Endothelial cell (in vitro differentiated cells): ENCODE measurements at places on chromosomes 4 and X.

DNA sequence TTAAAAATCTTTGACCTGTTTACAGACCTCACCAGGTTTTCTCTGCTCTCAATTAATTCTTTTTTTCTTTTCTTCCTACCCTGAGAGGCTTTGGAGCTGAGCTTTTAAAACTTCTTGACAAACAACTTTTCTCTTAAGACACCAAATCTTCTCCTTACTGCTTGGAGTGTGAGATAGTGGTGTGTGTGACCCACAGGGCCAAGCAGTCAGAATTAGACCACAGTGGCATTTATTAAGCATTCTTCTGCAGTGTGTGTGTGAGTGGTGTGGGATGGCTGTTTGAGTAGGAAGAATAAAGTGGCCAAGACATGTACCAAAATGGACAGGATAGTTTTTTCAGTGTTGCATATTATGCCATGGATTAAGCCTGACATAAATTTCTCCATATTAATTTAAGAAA, 665.1 kb downstream of the RAPGEF2 start:
- no peak for DNase-seq

DNA sequence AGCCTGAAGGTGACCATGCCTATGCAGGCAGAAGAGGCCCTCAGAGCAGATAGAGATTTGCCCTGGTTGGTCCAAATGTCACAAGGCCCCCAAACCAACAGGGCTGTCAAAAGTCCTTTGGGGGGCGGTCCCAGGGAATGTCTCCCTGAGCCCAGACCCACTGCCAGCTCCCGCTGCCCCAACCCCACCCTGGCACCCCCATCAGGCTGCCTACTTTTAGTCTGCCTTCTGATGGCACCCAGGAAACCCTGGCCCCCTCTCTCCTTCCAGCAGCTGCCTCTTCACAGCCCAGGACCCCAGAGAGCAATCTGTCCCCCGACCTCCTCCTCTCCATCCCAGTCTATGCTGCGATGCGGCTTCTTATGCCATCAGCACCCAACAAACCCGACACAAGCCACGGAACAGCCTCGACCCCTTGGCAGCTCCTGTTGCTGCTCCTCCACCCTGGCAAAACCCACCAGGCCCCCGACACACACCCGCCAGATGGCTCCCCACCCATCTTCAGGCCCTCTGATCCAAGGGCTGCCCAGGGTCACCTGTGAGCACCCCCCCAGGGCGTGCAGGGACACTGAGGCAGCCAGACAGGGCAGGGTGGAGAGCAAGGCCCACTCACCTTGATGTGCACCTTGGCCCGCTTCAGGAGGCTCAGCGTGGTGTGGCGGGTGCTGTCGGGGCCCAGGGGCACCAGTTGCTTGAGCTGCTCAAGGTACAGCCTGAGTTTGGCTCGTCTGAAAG, 9.9 kb downstream of the MXD4 start:
- no peak for DNase-seq

DNA sequence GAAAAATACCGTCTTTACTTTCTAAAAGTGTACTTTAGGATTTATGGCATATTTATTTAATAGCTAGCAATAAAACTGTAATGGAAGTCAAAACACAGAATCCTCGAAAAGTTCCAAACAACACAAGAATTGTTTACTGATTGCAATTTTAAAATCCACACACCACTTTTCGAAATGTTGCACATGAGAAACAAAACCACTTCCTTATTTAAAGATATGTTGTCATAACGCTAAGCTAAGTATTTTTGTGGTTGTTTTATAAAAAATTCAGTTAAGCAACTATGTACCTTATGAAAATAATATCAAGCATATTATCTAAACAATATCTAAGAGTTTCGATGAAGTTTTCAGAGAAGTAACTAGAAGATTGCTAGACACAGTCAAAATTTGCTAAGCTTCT, 344 bp downstream of the TMPRSS11D start:
- no peak for DNase-seq

- DNase-seq = no peak
These were observed 64.8 kb downstream of the FNIP2 start for GRCh38 chr4:158833602-158834001.

GRCh38 chr4:125043486-125043885, 271.3 kb upstream of the FAT4 start:
- DNase-seq = no peak

DNA sequence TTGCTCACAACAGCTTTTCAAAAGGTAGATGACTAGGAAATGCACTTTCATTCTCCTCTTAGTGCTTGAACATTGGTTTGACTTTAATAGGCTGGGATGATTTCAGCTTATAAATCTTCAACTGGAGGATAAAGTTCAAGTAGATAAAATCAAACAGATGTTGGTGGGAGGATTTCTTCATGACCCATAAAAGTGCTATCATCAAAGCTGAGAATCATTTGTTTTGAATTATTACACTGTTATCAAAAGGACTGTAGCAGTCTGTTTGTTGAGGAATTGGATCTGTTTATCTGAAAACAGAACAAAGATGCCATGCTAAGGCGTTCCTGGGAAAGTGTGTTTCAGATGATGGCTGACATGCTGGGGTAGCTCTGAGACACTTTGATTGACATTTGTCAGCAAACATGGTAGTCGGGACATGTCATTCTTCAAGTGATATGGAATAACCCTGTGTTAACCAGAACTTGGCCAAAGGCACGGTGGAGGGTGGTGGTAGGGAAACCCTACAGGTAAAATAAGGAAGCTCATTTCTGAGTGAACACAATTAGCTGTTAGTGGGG, 304.0 kb upstream of the PITX2 start:
- no peak for DNase-seq

GRCh38 chr4:77931452-77932135, 69.0 kb downstream of the MRPL1 start:
- DNase-seq = no peak

DNA sequence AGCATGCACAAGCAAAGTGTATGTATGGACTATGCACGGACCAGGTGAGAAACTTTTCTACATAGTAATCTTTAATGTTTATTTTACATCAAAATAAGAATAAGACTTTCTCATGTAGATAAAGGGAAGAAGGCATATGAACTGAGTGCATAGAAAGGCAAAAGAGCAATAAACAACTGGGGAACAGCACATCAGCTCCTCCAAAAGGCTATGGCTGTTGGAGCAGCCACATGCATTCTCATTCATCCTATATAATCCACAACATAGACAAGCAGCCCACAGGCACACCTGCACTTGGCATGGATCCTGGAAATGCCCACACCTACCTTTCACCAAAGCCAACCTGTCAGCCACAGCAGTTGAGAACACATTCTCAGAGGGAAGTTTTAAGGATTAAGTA, 586.9 kb upstream of the INTU start:
- no peak for DNase-seq

GRCh38 chr4:89438102-89438831, 130.7 kb upstream of the GPRIN3 start:
- no peak for DNase-seq

DNA sequence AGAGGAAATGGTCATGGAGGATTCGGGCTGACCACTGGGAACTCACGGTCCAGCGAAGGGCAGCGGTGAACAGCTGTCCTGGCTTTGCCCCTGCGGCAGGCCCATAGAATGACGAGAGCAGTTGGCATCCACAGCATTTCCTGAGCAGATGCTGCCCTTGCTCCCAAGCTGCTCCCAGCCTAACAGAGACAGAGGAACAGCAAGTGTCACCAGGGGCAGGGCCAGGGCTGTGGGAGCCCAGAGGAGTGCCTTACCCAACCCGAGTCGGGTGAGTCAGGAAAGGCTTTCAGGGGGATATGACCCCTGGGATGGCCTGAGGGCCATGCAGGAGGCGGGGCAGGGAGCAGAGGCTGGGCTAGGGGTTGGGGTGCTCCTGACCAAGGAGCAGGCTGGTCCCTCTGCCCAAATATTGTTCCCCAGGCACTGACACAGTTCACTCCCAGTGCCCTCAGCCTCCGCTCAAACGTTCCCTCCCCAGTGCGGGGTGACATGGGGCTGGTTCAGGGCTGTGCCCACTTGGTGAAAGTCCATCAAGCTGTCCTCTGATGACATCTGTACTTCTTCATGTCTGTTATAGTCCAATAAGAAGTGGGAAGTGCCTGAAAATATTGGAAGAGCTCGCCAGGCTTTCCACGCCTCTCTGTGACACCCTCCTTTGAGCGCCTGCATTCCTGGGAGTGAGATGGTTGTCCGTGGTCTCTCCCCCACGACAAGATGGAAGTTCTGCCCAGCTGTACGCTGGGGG, 64.7 kb upstream of the GPR78 start:
- no peak for DNase-seq

- DNase-seq = no peak
These were observed 258.8 kb downstream of the GPC3 start for GRCh38 chrX:133726642-133727041.

DNA sequence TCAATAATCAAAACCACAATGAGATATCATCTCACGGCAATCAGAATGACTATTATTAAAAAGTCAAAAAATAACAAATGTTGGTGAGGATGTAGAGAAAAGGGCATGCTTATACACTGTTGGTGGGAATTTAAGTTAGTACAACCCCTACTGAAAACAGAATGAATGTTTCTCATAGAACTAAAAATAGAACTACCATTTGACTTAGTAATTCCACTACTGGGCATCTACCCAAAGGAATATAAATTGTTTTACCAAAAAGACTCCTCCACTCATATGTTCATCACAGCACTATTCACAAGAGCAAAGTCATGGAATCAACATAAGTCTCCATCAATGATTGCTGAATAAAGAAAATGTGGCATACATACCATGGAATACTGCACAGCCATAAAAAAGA, 278.1 kb upstream of the ARSJ start:
- DNase-seq = no peak

DNA sequence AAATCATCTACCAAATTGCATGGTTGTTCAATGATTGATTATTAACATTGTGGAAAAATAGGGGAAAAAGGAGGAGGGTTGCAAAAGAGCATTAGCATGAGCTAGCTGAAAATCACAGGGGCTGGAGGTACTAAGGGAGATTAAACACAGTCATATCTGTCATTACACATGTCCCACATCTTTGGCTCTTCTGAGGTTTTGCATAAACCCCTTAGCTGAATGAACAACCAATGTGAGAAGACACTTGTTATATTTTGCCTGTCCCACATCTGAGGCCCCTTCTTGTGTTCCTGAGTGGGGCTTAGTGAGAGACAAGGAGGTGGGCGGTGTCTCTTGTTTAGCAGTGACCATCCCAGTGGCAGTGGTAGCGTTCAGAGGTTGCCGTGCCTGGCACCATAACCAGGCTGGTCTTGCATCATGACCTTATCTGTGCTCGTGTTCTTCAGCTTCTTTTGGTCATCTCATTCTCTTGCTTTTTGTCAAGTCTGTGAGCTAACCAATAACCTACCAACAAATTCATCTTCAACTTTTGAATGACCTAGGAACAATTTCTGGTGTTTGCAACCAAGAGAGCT, 95.6 kb downstream of the MID1IP1 start:
- no peak for DNase-seq

GRCh38 chrX:10288373-10288975, 131.7 kb downstream of the CLCN4 start:
- no peak for DNase-seq

- no peak for DNase-seq
These were observed 33.7 kb upstream of the RP2 start for GRCh38 chrX:46803140-46803539.

DNA sequence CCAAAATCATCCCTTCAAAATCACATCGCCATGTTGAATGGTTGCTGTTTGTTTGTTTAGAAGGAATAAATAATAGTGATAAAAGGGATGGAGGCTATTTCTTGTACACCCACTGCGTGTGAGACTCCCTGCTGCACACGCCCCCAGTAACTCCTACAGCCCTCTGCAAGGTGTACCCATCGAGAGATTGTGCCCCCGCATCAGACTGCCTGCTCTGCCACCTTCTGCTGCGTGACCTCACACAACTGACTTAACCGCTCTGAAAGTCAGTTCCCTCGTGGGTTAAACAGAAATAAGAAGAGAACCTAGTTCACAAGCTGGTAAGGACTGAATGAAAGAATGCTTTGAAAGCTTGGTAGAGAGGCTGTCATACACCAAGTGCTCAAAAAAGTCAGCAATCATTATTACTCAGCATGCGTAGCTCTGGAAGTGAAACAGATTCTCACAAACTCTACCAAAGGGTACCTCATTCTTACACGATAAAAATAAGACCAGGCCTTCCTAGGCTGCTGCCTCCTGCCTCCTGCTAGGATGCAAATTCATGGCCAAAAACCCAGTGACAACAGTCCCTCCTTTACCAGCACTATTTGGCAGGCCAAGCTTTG, 147.1 kb downstream of the CPEB2 start:
- no peak for DNase-seq

GRCh38 chr4:163091685-163092034, 75.0 kb downstream of the NAF1 start:
- DNase-seq = no peak

- DNase-seq = no peak
These were observed 103.8 kb upstream of the MID1IP1 start for GRCh38 chrX:38697461-38697860.

DNA sequence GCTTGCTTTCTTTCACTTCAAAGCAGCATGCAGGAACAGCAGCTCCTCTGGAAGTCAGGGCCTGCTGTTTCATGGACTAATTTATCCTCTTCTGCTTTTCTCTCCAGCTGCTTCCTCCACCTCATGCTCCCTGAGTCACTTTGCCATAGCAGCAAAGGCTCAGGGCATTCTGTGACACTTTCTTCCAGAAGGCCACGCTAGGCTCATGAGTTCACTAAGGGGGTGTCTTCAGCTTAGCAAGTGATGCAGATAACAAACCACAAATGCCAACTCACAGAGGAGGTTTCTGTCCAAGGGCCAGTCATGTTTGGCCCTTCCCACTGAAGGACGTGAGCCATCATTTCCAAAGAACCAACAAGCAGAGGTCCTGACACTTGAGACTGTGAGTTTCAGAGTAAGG, 200.2 kb downstream of the ADGRA3 start:
- DNase-seq = no peak

GRCh38 chr4:109947457-109947856, 34.8 kb downstream of the EGF start:
- DNase-seq = no peak

- DNase-seq = no peak
These were observed 164.7 kb downstream of the SOWAHB start for GRCh38 chr4:76733068-76733771.

- no peak for DNase-seq
These were observed 2.9 kb downstream of the RPL36A start for GRCh38 chrX:101393530-101394305.
